NCI-H510A treated with DMSO at 0.1 percent for 48 hours (cell line): ENCODE measurements at places on chromosomes 7 and 10.

- DNase-seq, result no peak
Measured at GRCh38 chr7:151126491-151127137, 40.3 kb downstream of the AGAP3 start.

- DNase-seq, result peak; percentile 53
Measured at GRCh38 chr10:98086837-98087708, 47.4 kb upstream of the R3HCC1L start.

GRCh38 chr7:106281585-106282318 is 3.0 kb downstream of the NAMPT start:
- DNase-seq, result no peak

DNA sequence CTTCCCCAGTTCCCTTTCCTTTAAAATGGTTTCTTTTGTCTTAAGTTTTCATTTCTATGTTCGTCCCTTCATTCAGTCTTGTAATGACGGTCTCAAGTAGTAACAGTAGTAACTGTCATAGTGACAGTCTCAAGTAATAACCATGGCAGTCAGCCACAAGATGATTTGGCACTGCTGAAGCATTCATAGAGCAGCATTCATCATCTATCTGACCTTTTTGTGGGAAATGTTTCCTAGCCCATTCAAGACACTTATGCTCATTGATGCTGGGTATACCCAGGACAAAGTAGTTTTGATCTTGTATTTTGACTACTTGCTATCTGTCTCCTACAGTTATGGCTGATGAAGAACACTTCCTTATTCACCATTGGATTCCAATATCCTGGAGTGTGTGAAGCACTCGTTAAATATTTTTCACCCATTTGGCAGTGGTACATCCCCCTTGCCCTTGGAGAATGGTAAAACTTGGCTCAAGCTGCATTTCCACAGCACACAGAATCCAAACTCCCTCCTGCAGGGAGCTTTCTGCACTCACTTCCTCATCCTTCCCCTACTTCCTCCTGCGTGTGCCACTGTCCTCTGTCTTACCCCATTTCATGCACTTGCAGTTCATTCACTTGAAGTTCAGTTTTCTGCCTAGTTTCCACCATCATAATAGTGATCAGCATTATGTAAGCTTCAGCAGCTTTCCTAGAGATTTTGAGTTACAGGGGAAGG is 19.0 kb downstream of the GIMAP4 start:
- DNase-seq, result no peak

GRCh38 chr7:144086730-144087129 is 652 bp downstream of the OR2A12 start:
- DNase-seq, result no peak

DNA sequence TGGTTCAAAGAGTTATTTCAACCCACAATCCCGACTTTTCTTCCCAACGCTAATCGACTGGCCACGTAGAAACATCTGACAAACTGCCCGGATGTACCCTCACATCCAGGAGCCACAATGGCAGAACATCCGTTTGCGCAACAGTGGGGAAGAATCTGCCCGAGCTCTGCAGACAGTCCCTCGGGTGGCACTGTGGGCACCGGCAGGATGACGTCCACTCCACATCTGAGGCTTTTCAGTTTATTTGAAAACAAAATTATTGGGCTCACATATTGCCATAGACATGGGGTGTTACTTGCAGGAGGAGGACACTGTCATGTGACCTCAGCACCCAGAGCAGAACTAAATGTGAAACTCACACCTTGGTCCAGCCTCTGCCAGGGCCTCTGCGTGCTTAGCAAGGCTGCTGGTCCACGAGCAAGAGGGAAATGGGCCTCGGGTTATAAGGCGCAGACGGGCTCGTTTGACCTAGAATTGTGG is 84.1 kb downstream of the MKI67 start:
- no peak for DNase-seq

DNA sequence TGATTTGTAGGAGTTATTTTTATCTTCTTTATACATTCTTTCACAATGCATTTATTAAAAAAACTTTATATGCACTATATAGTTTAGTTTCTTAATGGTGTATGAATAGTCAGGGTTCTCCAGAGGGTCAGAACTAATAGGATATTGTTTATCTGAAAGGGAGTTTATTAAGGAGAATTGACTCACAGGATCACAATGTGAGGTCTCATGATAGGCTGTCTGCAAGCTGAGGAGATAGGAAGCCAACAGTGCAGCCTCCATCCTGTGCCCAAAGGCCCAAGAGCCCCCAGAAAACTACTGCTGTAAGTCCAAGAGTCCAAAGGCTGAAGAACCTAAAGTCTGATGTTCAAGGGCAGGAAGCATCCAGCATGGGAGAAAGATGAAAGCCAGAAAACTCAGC is 192.8 kb upstream of the AHR start:
- no peak for DNase-seq

- no peak for DNase-seq
Measured at GRCh38 chr10:127612-128432, 7.4 kb upstream of the ZMYND11 start.

GRCh38 chr10:5965266-5965665 is 12.1 kb downstream of the IL15RA start:
- DNase-seq, result no peak
